Immature natural killer cell (primary cell): ENCODE measurements at places on chromosomes 4 and X. TPM values are rescaled to one million over a fixed set of nuclear protein-coding genes. Genes with fewer than 3 reads are reported as not detected.

F11 gene
- not detected for polyA plus RNA-seq

GLRB gene
- polyA plus RNA-seq, result not detected

MID1 gene
- polyA plus RNA-seq, result not detected

BMP3 gene
- polyA plus RNA-seq, result not detected

DYNLT3 gene
- 43.0 TPM for polyA plus RNA-seq

PNPLA4 gene
- 2.9 TPM for polyA plus RNA-seq

DSPP gene
- polyA plus RNA-seq, result not detected
